ENCODE measurements at places on chromosomes 5 and 9.
A peak's percentile ranks its signal among the peaks of the same experiment; 100 is the strongest.

DNA sequence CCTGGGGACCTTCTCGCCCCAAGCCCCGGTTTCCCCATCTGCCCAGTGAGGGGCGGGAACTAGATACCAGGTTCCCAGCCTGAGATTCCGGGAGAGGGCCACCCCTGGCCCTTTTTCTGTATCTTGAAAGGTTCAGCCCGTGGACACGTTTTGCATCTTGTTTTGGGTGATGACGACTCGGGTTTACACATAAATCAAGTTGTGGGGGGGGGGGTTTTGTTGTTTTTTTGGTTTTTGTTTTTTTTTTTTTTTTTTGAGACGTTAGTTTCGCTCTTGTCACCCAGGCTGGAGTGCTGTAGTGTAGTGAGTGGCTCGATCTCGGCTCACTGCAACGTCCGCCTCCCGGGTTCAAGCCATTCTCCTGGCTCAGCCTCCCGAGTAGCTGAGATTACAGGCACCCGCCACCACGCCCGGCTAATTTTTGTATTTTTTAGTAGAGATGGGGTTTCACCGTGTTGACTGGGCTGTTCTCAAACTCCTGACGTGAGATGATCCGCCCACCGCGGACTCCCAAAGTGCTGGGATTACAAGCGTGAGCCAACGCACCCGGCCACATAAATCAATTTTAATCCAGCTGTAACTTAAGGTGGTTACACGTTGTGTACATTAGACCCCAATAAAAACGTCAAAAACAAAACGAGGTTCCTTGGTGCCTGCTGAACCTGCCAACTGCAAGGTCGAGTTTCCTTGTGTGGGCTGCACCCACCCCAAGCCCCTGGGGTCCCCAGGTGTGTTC, 1.1 kb upstream of the BRD3 start:
- peak; percentile 70 for DNase-seq
- H3K27ac ChIP-seq = no peak overlapping the region
- peaks cover 5% of the 10 kb centered on the region for H3K4me1 ChIP-seq
- H3K36me3 ChIP-seq = no peaks in the 10 kb centered on the region

DNA sequence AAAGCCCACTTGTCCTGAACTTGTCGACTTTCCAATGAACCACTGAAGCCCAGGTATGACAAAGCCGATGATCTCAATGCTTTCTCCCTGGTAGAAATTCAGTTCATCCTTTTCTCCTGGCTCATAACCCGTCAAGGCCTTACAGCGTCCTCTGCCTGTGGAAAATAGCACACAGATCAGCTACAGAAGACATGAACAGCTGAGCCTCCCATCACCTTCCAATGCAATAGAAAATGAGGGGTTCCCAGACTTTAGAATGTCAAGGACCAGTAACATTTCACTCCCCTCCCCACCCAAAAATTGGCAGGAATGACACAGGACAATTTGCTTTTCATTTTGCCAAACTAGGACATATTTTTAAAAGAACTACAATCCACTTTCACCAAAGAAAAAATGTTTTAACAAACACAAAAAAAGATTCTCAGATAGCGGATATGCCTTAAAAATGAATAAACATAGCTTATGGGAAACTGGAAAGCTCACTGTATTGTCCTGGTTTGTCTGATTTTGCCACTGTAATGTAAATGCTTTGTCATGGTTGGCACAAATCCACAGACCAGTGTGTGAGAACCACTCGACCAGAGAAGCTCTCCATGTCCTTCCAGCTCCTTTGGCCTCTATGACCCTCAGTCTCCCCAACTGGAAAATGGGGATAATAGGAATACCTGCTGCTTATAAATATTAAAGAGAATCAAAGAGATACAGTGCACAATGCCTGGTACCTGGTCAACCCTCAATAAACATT, 24.4 kb downstream of the SH3TC2 start:
- H3K4me1 ChIP-seq = no peaks in the 10 kb centered on the region
- no peaks in the 10 kb centered on the region for H3K36me3 ChIP-seq
- H3K4me3 ChIP-seq = no peak overlapping the region
- no peak for DNase-seq
- no peak overlapping the region for H3K27ac ChIP-seq
- H3K27me3 ChIP-seq = no peaks in the 10 kb centered on the region

GRCh38 chr9:79215821-79216220, 355.9 kb upstream of the TLE4 start:
- H3K27ac ChIP-seq = no peak overlapping the region
- no peak overlapping the region for H3K4me3 ChIP-seq
- DNase-seq = no peak
- no peaks in the 10 kb centered on the region for H3K4me1 ChIP-seq
- H3K36me3 ChIP-seq = no peaks in the 10 kb centered on the region

DNA sequence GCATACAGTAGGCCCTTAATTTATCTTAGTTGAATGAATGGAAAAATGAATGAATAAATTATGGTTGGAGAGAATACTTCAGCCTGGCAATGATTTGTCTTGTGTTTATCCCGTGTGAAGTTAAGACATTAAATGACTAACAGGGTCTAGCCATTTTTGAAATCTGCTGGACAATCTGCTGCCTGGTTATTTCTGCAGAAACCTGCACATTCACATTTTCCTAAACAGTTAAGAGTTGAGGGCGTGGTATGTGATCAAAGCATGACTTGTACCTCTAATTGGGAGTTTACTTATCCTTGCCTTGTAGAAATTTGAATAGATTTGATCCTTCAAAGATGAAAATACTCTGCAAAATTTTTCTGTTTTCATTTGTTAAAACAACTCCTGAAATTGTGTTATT, 34.6 kb upstream of the NDFIP1 start:
- no peaks in the 10 kb centered on the region for H3K36me3 ChIP-seq
- no peaks in the 10 kb centered on the region for H3K27me3 ChIP-seq

DNA sequence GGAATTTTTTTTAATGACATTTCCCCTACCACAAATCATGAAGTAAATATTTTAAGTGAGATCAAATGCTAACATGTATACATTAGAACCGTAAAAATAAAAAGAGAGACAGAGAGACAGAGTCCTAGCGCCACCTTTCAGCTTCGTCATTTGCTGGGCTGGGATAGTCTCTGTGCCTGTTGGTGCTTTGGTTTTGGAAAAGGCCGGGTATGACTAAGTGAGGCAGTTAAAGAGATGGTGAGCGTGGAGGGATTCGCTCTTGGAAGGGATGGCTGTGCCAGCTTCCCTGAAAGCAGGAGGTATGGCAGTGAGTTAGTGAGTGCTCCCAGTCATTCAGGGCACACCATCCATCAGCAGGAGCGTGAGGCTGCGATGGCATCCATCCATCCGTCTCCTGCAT, 729.6 kb upstream of the WWC1 start:
- no peaks in the 10 kb centered on the region for H3K27me3 ChIP-seq
- no peak for DNase-seq
- H3K4me3 ChIP-seq = no peak overlapping the region
- no peaks in the 10 kb centered on the region for H3K36me3 ChIP-seq
- H3K4me1 ChIP-seq = no peaks in the 10 kb centered on the region

- H3K4me3 ChIP-seq = no peak overlapping the region
- H3K4me1 ChIP-seq = no peaks in the 10 kb centered on the region
- DNase-seq = no peak
- H3K27me3 ChIP-seq = no peaks in the 10 kb centered on the region
- H3K27ac ChIP-seq = no peak overlapping the region
- H3K36me3 ChIP-seq = no peaks in the 10 kb centered on the region
Observed at GRCh38 chr5:40446910-40447309, 232.8 kb upstream of the PTGER4 start.

DNA sequence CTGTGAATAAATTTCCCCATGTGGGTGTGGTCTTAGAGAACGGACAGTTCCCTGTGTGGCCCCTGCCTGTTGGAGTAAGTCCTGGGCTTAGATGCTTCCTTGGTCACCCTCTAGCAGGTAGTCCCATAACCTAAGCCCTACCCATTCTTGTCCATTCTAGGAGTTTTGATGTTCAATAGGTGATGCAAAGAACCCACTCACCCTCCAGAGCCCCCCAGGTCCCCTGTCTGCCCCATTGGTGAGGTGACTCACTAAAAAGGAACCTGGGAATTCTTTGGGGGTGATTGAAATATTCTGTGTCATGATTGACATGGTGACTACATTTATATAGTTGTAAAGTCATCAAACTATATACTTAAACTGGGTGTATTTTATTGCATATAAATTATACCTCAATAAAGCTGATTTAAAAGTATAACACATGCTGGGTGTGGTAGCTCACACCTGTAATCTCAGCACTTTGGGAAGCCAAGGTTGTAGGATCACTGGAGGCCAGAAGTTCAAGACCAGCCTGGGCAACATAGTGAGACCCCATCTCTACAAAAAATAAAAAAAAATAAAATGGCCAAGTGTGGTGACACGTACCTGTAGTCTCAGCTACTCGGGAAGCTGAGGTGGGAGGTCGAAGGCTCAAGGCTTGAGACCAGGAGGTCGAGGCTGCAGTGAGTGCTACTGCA, 20.8 kb upstream of the GTF3C5 start:
- no peak overlapping the region for H3K27ac ChIP-seq
- no peaks in the 10 kb centered on the region for H3K4me1 ChIP-seq
- H3K36me3 ChIP-seq = no peaks in the 10 kb centered on the region
- no peaks in the 10 kb centered on the region for H3K27me3 ChIP-seq
- no peak overlapping the region for H3K4me3 ChIP-seq

GRCh38 chr9:122572456-122572855, 10.7 kb downstream of the OR1L8 start:
- H3K27ac ChIP-seq = no peak overlapping the region
- H3K4me1 ChIP-seq = no peaks in the 10 kb centered on the region
- no peaks in the 10 kb centered on the region for H3K27me3 ChIP-seq
- no peaks in the 10 kb centered on the region for H3K36me3 ChIP-seq
- no peak for DNase-seq
- no peak overlapping the region for H3K4me3 ChIP-seq

GRCh38 chr5:56429110-56429561, 196.0 kb upstream of the ANKRD55 start:
- DNase-seq = peak; percentile 78
- H3K4me1 ChIP-seq = no peaks in the 10 kb centered on the region
- no peaks in the 10 kb centered on the region for H3K27me3 ChIP-seq
- no peaks in the 10 kb centered on the region for H3K36me3 ChIP-seq

- H3K27me3 ChIP-seq = no peaks in the 10 kb centered on the region
- H3K36me3 ChIP-seq = no peaks in the 10 kb centered on the region
- H3K4me3 ChIP-seq = no peak overlapping the region
- no peaks in the 10 kb centered on the region for H3K4me1 ChIP-seq
- no peak overlapping the region for H3K27ac ChIP-seq
Observed at GRCh38 chr5:119554597-119554996, 74.8 kb upstream of the FAM170A start.

DNA sequence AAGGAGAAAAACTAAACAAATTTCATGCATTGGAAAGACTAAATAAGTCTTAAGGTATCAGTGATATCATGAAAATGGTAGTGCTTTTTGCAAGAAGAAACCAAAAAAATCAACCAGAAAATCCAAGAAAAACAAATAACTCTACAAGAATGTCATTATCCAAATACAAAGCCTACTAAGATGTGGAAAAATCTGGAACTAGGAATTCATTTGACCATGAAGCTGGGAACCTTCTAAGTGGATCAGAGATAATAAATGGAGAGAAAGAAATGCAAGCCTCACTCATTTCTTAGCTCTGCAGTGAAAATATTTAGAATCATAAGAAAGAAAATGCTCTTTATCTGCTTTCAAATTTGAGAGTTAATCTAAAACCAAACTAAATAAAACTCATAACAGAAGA, 51.3 kb downstream of the RASEF start:
- no peak overlapping the region for H3K27ac ChIP-seq
- peaks cover 6% of the 10 kb centered on the region for H3K4me1 ChIP-seq
- H3K27me3 ChIP-seq = no peaks in the 10 kb centered on the region
- no peaks in the 10 kb centered on the region for H3K36me3 ChIP-seq
- H3K4me3 ChIP-seq = no peak overlapping the region

DNA sequence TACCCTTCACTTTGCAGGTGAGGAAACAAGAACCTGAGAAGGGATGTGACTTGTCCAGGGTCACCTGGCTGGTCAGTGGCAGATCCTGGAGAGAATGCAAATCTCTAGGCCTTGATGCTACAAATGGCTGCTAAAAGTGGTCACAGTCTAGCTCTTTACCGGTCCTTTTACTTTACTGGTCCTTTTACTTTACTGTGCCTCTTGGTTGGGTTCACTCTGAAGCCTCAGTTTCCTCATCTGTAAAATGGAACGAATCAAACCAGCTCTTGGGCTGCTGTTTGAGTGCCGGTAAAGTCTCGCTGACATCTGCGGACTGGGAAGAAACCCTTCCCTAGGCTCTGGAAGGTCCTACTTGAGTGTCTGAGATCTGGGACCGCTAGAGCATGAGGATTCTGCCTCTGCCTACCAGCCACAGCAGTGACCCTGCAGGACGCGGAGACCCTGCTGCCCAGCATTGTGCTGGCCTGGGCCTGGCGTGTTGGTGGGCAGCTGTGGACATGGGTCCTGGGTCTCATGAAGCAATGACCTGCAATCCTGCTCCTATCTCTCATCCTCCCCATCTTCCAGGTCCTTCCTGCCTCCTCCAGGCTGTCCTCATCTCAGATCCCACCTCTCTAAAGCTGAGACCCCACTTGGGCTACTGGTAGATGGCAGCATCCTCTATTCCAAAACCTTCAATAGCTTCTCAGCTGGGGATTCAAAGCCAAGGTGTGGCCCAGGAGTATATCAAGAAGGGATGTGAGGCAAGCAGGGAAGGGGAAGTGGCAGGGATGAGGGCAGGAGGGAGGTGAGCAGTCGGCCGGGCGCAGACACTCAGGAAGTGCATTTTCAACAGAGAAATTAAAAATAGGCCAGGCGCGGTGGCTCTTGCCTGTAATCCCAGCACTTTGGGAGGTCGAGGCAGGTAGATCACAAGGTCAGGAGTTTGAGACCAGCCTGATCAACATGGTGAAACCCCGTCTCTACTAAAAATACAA, 13.3 kb downstream of the CORO2A start:
- DNase-seq = no peak
- H3K36me3 ChIP-seq = no peaks in the 10 kb centered on the region
- no peak overlapping the region for H3K27ac ChIP-seq
- no peak overlapping the region for H3K4me3 ChIP-seq
- no peaks in the 10 kb centered on the region for H3K4me1 ChIP-seq

DNA sequence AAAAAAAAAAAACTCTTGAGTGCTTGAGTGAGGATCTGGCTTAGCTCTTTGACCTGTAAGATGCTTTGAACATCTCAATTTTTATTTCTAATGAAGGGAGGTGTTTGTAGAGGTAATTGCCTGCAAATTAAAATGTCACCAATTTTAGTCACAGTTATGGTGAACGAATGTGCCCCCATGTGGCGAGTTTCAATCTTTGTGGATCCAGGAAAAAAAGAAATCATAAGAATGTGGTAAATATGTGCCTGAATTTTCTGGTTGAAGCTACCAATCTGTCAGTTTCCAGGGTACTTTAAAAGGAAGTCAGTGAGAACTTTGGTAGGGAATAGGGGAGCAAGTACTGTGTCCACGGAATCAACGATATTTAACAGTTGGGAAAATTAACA, 1772.4 kb upstream of the CDH9 start:
- H3K27ac ChIP-seq = no peak overlapping the region
- no peak for DNase-seq
- H3K4me3 ChIP-seq = no peak overlapping the region

GRCh38 chr5:131279204-131279603, 15.4 kb downstream of the CDC42SE2 start:
- DNase-seq = no peak
- peaks cover 11% of the 10 kb centered on the region for H3K4me1 ChIP-seq
- H3K27me3 ChIP-seq = no peaks in the 10 kb centered on the region
- no peak overlapping the region for H3K27ac ChIP-seq
